ENCODE measurements at places on chromosomes 2 and 18.

GRCh38 chr2:170501421-170502043 is 213.6 kb upstream of the SP5 start:
- no peak for DNase-seq

GRCh38 chr2:59868981-59869380 is 684.5 kb downstream of the BCL11A start:
- DNase-seq: no peak

- DNase-seq: no peak
Observed at GRCh38 chr2:20585710-20586594, 64.9 kb downstream of the HS1BP3 start.

GRCh38 chr18:58669731-58670378 is 1.4 kb upstream of the MALT1 start:
- DNase-seq: no peak

GRCh38 chr18:57230861-57231585 is 84.1 kb downstream of the BOD1L2 start:
- DNase-seq: no peak

DNA sequence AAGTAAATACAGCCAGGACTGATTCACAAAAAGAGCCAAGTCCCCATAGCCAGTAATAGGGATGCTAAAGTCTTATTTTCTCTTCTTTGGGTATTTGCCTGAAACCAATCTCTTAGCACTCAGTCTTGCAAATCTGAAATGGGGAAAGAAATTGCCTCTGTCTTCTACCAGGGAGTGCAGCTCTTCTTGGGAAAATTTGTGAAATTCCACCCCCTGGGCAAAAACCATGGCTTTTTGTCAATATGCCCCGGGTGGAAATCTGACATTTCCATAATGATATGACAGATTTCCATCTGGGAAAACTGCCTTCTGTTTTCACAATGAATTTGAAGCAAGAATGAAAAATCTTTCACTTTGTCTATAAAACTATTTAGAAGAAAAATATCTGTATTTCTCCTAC is 628.1 kb downstream of the BCL11A start:
- no peak for DNase-seq

All from stimulated activated CD4-positive, alpha-beta T cell treated with anti-CD3 and anti-CD28 coated beads, Interleukin-2, amount 100 ng/mL, for 4 hours (primary cell).